Hepatocyte (in vitro differentiated cells): ENCODE measurements at places on chromosomes 12 and 14. TPM values are rescaled to one million over a fixed set of nuclear protein-coding genes. Genes with fewer than 3 reads are reported as not detected.

DNA sequence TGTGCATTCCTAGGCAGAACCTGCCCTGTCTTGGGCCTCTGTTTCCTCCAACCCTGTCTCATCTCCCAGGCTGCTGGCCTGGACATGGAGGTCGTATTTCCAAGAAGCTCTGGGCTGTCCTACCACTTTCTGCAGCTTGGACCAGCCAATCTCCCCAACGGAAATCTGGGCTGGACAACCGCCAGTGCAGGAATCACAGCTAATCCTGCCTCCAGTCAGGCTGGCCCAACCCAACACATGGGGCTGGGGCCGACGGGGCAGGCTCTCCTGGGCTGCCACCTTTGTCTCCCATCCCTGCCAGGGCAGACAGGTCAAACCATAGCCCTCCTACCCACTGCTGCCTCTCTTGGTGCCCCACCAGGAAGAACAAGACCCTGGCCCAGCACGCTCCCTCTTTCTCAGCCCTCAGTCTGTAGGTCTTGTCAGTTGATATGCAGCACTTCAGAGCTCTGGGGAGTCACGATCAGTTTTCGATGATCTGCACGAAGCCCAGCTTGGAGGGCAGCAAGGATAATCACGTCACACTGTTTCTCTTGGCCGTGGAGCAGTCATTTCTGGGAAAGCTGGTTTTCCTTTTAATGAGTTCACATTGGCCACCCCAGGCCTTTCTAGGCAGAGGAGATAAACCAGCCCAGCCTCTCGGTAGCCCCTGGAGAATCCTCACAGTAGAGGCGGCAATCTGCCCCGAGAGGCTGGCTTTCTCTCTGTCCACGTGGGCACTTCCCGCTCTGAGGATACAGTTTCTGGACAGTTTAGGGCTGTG is 195.2 kb upstream of the PRMT8 start:
- H3K4me1 ChIP-seq, result peaks cover 7% of the 10 kb centered on the region
- H3K4me3 ChIP-seq, result no peak overlapping the region
- H3K27ac ChIP-seq, result no peak overlapping the region
- H3K36me3 ChIP-seq, result no peaks in the 10 kb centered on the region

DNA sequence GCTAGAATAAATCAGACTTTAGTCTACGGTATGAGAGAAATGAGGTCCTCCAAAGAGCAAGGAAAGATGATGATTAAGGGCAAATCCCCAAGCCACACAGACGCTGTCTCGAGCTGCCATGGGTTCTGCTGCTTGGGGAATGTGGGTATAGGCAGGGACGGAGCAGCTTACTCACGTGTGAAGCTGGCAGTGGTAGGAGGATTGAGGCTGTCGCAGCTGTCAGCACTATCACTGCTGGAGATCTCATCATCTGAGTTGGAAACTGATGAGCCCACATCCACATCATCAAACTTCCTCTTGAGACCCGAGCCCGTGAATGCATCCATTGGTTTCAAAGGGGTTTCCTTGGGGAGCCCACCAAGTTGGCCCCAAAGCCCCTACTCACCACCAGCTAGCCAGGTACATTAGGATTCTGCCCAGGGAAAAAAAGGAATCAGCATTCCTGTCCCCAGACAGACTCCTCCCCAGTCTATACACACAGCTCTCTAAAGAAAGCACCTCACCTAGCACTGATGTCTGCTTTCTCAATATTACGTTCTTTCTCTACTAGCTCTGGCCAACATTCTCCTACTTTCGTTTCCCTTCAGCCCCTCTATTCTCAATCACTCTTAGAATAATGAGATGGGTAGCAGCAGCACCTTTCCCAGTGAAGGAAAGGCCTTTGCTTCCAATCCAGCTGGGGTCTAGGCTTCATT is 7.0 kb downstream of the CSRNP2 start:
- peaks cover 4% of the 10 kb centered on the region for H3K4me1 ChIP-seq
- no peak overlapping the region for H3K27ac ChIP-seq
- no peak for DNase-seq
- no peak overlapping the region for H3K4me3 ChIP-seq

- no peak overlapping the region for H3K4me3 ChIP-seq
- DNase-seq, result no peak
- H3K36me3 ChIP-seq, result no peaks in the 10 kb centered on the region
- H3K4me1 ChIP-seq, result no peaks in the 10 kb centered on the region
Measured at GRCh38 chr12:11321980-11322379, 11.7 kb upstream of the PRB4 start.

- H3K27ac ChIP-seq, result no peak overlapping the region
- no peak overlapping the region for H3K4me3 ChIP-seq
- no peak for DNase-seq
- H3K36me3 ChIP-seq, result no peaks in the 10 kb centered on the region
Measured at GRCh38 chr14:38723959-38724358, 379.1 kb downstream of the SEC23A start.

ARF3 gene
- 67.7 and 71.3 TPM in 2 replicates for total RNA-seq
